ENCODE measurements at places on chromosomes 1 and 21. TPM values are rescaled to one million over a fixed set of nuclear protein-coding genes. Genes with fewer than 3 reads are reported as not detected.

- H3K27me3 ChIP-seq: no peaks in the 10 kb centered on the region
- H3K4me1 ChIP-seq: peaks cover 24% of the 10 kb centered on the region
- H3K27ac ChIP-seq: peak within 1 kb of the TSS; percentile 98
- peak within 1 kb of the TSS; percentile 76 for H3K4me3 ChIP-seq
Observed at GRCh38 chr1:2194319-2194897, at the start of gene FAAP20. TSS of gene FAAP20 (minus strand) at chr1:2194772. CDS start at chr1:2194749, 23 bp downstream.

GRCh38 chr1:26469558-26469957 lies 2.7 kb upstream of the HMGN2 start:
- no peaks in the 10 kb centered on the region for H3K4me1 ChIP-seq
- H3K27me3 ChIP-seq: no peaks in the 10 kb centered on the region
- H3K4me3 ChIP-seq: no peak overlapping the region
- no peak overlapping the region for H3K27ac ChIP-seq

GRCh38 chr21:41501919-41502318 lies 6.0 kb downstream of the TMPRSS2 start:
- H3K27me3 ChIP-seq: no peaks in the 10 kb centered on the region
- no peaks in the 10 kb centered on the region for H3K36me3 ChIP-seq
- peak overlapping the region; percentile 62 for H3K4me3 ChIP-seq
- peak overlapping the region; percentile 93 for H3K27ac ChIP-seq
- no peak for DNase-seq

- no peaks in the 10 kb centered on the region for H3K36me3 ChIP-seq
- H3K4me1 ChIP-seq: no peaks in the 10 kb centered on the region
- H3K4me3 ChIP-seq: peak within 1 kb of the TSS; percentile 37
- no peak within 1 kb of the TSS for H3K27ac ChIP-seq
Observed at GRCh38 chr1:39491146-39491921, at the start of gene BMP8A. TSS of gene BMP8A (plus strand) at chr1:39491636. CDS start at chr1:39491992, 356 bp downstream.

- DNase-seq: no peak
- H3K4me3 ChIP-seq: no peak overlapping the region
- H3K4me1 ChIP-seq: no peaks in the 10 kb centered on the region
Observed at GRCh38 chr1:170593173-170594011, 61.4 kb downstream of the GORAB start.

DNA sequence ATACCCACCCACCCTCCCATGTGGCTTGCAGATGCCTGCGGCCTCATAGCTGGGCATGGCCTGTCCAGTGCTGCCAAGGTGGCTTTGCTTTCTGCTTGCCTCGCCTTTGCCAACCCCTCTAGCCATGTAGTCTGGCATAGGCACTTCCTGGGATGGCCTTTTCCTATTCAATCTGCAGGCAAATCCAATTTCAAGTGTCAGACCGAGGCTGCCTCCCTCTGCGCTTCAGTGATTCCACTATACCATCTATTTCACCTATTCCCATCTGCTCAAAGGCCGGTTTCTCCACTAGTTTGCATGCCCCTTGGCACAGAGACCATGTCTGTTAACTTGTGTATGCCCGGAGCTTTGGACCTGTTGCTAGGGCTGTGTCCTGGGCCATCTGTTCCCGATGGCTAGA lies 3.8 kb upstream of the ZBTB21 start:
- no peaks in the 10 kb centered on the region for H3K27me3 ChIP-seq
- DNase-seq: no peak
- H3K4me3 ChIP-seq: no peak overlapping the region
- H3K27ac ChIP-seq: no peak overlapping the region
- no peaks in the 10 kb centered on the region for H3K4me1 ChIP-seq

- no peaks in the 10 kb centered on the region for H3K36me3 ChIP-seq
- H3K4me1 ChIP-seq: peaks cover 6% of the 10 kb centered on the region
- no peak for DNase-seq
- H3K27me3 ChIP-seq: peaks cover 18% of the 10 kb centered on the region
- H3K27ac ChIP-seq: no peak overlapping the region
Observed at GRCh38 chr1:213984387-213985208, 3.2 kb upstream of the PROX1 start.

DNA sequence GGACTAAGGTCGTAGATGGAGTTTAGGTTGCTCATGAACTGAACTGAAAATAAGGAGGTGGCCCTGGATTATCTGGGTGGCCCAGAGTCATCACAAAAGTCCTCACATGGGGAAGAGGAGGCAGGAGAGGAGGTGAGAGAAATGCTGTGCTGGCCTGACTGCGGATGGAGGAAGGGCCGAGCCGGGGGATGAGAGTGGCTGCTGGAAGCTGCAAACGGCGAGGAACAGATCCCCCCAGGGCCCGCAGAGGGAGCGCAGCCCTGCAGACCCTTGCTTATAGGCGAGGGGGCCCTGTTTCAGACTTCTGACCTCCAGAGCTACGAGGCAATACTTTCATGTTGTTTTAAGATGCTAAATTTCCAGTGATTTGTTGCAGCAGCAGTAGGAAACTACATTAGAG lies 102.7 kb upstream of the C1orf174 start:
- H3K27ac ChIP-seq: no peak overlapping the region
- no peak for DNase-seq
- no peak overlapping the region for H3K4me3 ChIP-seq
- H3K4me1 ChIP-seq: no peaks in the 10 kb centered on the region

DNA sequence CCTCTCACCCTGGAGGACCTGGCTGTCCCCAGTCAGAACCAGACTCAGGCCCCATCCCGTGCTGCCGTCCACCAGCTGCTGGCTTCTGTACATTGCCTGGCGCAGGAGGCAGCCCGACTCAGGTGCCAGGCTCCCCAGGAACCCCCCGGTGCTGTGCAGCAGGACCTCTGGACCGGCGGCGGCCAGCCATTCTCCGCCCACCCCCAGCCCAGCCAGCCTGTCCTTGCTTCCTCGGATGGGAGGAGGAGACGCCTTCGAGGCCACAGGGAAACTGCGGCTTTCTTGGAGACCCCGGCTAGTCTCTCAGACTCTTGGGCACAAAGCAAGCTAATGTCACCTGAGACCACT lies 4.4 kb downstream of the C1orf167 start:
- no peaks in the 10 kb centered on the region for H3K27me3 ChIP-seq
- H3K4me1 ChIP-seq: no peaks in the 10 kb centered on the region
- no peak overlapping the region for H3K27ac ChIP-seq

GRCh38 chr1:25451908-25452307 lies 21.2 kb downstream of the MACO1 start:
- H3K27me3 ChIP-seq: no peaks in the 10 kb centered on the region
- H3K4me3 ChIP-seq: no peak overlapping the region
- H3K36me3 ChIP-seq: no peaks in the 10 kb centered on the region
- H3K27ac ChIP-seq: no peak overlapping the region
- DNase-seq: no peak

DNA sequence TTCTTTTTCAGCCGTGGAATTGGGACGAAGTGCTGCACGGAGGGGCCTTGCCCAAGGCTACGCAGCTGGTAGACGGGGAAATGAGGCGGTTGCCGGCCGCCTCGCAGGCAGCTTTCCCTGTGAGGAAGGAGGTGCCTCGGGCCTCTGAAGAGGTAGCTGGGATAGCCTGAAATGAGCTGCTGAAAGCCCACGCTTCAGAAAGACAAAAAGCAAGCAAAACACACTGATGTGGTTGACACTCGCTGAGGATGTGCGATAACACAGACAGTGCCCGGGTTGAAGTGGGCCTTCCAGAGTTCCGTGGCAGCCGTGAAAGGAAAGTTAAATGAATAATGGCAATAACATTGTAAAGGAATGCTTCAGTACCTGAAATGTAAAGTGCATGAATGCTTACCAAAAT lies 47.2 kb downstream of the S1PR1 start:
- no peaks in the 10 kb centered on the region for H3K27me3 ChIP-seq
- DNase-seq: no peak
- H3K4me1 ChIP-seq: no peaks in the 10 kb centered on the region
- no peak overlapping the region for H3K27ac ChIP-seq

DNA sequence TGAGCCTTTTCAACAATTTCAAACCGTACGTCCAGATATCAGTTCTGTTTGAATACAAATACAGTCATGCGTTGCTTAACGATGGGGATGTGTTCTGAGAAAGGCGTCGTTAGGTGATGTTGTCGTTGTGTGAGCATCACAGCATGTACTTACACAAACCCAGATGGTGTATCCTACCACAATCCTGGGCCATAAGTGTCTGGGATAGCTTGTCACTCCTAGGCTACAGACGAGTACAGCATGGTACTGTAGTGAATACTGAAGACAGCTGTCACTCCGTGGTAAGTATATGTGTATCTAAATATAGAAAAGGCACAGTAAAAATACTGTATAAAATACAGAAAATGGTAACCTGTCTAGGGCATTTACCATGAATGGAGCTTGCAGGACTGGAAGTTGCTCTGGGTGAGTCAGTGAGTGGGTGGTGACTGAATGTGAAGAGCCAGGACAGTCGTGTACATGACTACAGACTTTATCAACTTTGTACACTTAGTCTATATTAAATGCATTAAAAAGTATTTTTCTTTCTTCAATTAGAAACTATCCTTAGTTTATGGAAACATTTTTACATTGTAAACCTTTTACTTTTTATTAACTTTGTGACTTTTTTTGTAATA lies 10.5 kb upstream of the OR2W3 start:
- H3K27me3 ChIP-seq: no peaks in the 10 kb centered on the region
- no peak for DNase-seq
- H3K27ac ChIP-seq: no peak overlapping the region
- no peaks in the 10 kb centered on the region for H3K4me1 ChIP-seq

GRCh38 chr1:85125891-85126290 lies 74.9 kb downstream of the SYDE2 start:
- no peaks in the 10 kb centered on the region for H3K27me3 ChIP-seq
- H3K4me3 ChIP-seq: no peak overlapping the region
- H3K4me1 ChIP-seq: no peaks in the 10 kb centered on the region
- no peak for DNase-seq

- H3K36me3 ChIP-seq: no peaks in the 10 kb centered on the region
- H3K4me3 ChIP-seq: peak overlapping the region; percentile 56
- H3K27me3 ChIP-seq: no peaks in the 10 kb centered on the region
Observed at GRCh38 chr1:3454811-3455618, 550 bp downstream of the ARHGEF16 start.

- no peaks in the 10 kb centered on the region for H3K4me1 ChIP-seq
- no peak for DNase-seq
- H3K27me3 ChIP-seq: no peaks in the 10 kb centered on the region
Observed at GRCh38 chr1:227917081-227917950, 30.4 kb downstream of the WNT9A start.

DNA sequence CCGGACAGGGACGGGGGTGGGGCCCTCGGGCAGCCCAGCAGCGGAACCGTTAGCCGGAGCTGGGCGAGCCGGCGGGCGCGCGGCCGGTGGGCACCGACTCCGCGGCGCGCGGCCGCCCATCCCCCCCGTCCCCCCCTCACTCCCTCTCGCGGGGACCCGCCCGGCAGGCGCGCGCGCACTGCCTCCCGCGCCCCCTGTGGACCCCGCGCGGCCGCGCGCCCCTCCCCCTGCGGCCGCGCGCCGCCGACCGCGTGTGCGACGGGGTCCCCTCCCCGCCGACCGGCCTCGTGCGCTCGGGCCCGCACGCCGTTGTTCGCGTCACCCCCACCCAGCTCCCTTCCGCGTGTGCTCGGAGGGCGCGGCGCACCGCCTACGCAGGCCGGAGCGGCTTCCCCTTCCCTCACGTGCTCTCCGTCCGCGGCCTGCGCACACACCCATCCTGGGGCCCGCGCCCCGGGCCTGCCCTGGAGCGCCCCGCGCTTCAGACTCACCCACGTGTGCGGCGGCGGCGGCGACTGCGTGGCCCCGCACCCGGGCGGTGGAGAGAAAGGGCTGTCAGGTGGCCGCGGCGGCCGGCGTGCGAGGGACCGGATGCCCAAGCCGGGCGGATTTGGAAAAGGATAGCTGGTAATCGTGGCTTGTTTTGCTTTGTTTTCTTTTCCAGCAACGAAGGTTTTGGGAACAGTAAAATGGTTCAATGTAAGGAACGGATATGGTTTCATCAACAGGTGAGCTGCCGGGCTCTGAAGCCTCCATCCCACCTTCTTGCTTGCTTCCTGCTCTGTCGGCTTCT lies 717 bp downstream of the YBX1 start:
- H3K27me3 ChIP-seq: no peaks in the 10 kb centered on the region
- peaks cover 8% of the 10 kb centered on the region for H3K4me1 ChIP-seq
- peak overlapping the region; percentile 75 for H3K27ac ChIP-seq
- H3K4me3 ChIP-seq: peak overlapping the region; percentile 84
- H3K36me3 ChIP-seq: no peaks in the 10 kb centered on the region

DNA sequence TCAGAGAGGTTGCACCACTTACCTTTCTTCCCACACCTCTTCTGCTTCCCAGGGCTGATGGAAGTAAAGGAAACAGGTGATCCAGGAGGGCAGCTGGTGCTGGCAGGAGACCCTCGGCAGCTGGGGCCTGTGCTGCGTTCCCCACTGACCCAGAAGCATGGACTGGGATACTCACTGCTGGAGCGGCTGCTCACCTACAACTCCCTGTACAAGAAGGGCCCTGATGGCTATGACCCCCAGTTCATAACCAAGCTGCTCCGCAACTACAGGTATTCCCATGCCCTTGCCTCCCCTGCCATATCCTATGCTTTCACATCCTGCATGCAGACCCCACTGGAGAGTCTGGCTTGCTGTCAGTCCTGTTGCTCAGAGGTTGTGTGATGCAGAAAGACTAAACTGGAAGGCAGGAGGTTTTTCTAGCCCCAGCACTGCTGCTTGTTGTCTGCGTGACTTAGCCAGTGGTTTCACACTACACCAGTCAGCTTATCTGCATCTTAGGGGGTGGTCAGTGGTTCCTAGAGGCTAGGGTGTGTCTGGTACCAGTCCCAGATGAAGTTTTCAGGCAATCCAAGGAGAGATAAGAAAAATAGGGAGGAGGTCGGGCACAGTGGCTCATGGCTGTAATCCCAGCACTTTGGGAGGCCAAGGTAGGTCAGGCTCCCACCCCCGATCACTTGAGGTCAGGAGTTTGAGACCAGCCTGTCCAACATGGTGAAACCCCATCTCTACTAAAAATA lies 10.2 kb downstream of the RHOC start:
- no peak overlapping the region for H3K4me3 ChIP-seq
- H3K27me3 ChIP-seq: no peaks in the 10 kb centered on the region
- no peak overlapping the region for H3K27ac ChIP-seq
- no peaks in the 10 kb centered on the region for H3K36me3 ChIP-seq
- peaks cover 36% of the 10 kb centered on the region for H3K4me1 ChIP-seq

DNA sequence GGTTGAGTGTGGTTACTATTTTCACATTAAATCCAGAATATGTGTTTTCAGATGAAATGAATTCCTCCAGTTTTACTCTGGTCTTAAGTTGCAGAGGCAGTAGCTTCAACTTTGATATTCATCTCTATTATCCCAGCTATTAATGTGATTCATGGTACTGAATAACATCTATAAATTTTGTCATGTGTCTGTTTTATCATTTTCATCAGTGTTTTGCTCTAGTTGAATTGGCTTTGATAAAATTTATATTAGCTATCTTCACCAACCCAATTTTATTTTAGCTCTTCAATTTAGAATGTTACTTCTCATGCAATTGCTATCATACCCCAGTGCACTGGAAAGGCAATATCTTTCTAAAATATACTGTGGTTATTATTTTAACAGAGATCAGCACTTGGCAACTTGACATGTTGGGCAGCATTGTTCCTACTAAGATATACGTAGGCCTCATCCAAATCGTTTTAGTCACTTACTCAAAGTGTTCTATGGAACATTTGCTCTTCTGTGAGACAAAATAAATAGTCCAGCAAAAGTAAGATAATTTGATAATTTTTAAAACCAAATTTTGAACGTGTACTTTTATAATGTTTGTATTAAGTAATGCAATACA lies 184.3 kb downstream of the NCAM2 start:
- H3K36me3 ChIP-seq: no peaks in the 10 kb centered on the region
- no peaks in the 10 kb centered on the region for H3K4me1 ChIP-seq
- DNase-seq: no peak
- no peak overlapping the region for H3K27ac ChIP-seq

Gene HUNK
- 5.0 TPM for total RNA-seq

Gene VHLL
- 1.1 TPM for total RNA-seq

Gene CELA3A
- not detected for total RNA-seq

Gene TPTE
- total RNA-seq: not detected

Gene GBP5
- 5.8 TPM for total RNA-seq

Gene ATP1A4
- 5.2 TPM for total RNA-seq

Gene CASQ2
- 6.6 TPM for total RNA-seq
